ENCODE measurements at places on chromosomes 2 and 18. TPM values are rescaled to one million over a fixed set of nuclear protein-coding genes. Genes with fewer than 3 reads are reported as not detected.

GRCh38 chr2:28975671-28976070 lies 5.4 kb upstream of the TOGARAM2 start:
- no peaks in the 10 kb centered on the region for H3K36me3 ChIP-seq
- no peak overlapping the region for H3K27ac ChIP-seq
- H3K4me1 ChIP-seq, result peaks cover 11% of the 10 kb centered on the region
- no peaks in the 10 kb centered on the region for H3K27me3 ChIP-seq

DSG4 gene
- polyA plus RNA-seq, result not detected

- DNase-seq, result no peak
- no peak overlapping the region for H3K4me3 ChIP-seq
- peaks cover 28% of the 10 kb centered on the region for H3K4me1 ChIP-seq
These were observed 77.0 kb downstream of the PRKCE start for GRCh38 chr2:45728458-45728942.

WDPCP gene
- 1.9 TPM for polyA plus RNA-seq

- no peaks in the 10 kb centered on the region for H3K27me3 ChIP-seq
- no peak overlapping the region for H3K4me3 ChIP-seq
- no peak for DNase-seq
- H3K36me3 ChIP-seq, result no peaks in the 10 kb centered on the region
- no peaks in the 10 kb centered on the region for H3K4me1 ChIP-seq
- H3K27ac ChIP-seq, result no peak overlapping the region
These were observed 23.6 kb downstream of the PARD6G start for GRCh38 chr18:80223581-80224148.

NT5C1B gene
- not detected for polyA plus RNA-seq

GRCh38 chr2:118936936-118937335 lies 5.1 kb upstream of the MARCO start:
- no peaks in the 10 kb centered on the region for H3K27me3 ChIP-seq
- no peaks in the 10 kb centered on the region for H3K36me3 ChIP-seq
- no peak overlapping the region for H3K27ac ChIP-seq
- DNase-seq, result no peak
- H3K4me1 ChIP-seq, result no peaks in the 10 kb centered on the region

EPAS1 gene
- 35.1 TPM for polyA plus RNA-seq

GRCh38 chr2:154952346-154952980 lies 254.0 kb downstream of the KCNJ3 start:
- no peaks in the 10 kb centered on the region for H3K36me3 ChIP-seq
- no peaks in the 10 kb centered on the region for H3K4me1 ChIP-seq
- no peak overlapping the region for H3K4me3 ChIP-seq
- H3K27me3 ChIP-seq, result no peaks in the 10 kb centered on the region

CYP27C1 gene
- 0.25 TPM for polyA plus RNA-seq

DNA sequence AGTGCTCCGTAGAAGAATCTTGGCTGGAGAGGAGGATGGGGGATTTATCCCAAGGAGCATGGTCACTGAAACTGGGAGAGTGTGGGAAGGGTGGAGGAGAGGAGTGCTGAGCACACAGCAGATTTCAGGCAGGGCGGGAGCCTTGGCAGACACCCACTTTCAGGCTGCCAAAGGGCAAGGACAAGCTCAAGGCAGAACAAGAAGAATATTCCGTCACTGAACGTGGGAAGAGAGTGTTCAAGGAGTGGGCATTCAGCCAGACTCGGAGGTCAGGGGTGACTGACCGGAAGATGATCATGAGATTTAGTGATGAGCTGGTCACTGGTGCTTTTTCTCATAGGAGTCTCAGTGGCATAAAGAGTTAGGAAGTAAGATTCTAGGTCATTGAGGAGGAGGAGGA lies 136.2 kb upstream of the RASGRP3 start:
- H3K27me3 ChIP-seq, result no peaks in the 10 kb centered on the region
- no peak overlapping the region for H3K4me3 ChIP-seq
- DNase-seq, result no peak
- H3K4me1 ChIP-seq, result no peaks in the 10 kb centered on the region

DNA sequence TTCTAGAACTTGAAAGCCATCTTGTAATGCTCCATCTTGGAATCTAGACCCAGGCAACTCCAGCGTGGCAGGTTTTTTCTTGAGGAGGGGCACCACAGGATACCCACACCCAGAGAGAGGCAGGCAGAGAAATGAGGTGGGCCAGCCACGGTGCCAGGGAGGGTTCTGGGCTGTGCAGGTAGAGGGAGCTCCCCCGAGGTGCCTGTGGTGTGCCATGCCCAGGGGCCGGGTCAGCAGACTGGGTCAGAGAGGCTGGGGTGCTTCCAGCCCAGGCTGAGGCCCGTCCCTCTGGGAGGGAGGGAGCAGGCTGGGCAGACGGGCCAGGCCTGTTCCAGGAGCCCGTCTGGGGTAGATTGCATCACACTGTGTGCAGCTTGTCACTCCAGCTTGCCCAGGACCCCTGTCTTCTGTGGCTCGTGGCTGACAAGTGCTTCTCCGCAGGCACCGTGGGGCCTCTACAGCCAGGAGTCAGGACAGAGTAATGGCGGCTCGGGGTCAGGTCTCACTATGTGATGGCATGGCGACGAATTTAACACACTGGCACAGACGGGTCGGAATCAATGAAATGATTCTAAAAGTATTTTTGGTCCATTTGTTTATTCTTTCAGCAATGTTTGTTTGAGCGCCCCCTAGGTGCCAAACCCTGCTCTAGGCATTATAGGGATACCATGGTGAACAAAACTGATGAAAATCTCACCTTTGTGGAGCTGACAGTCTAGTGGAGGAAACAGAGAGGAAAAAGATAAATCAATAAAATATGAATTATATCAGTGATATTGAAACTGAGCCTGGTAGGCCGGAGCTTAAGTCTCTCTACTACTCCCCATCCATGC lies 144.0 kb downstream of the ACOXL start:
- H3K4me1 ChIP-seq, result no peaks in the 10 kb centered on the region
- DNase-seq, result no peak
- no peaks in the 10 kb centered on the region for H3K36me3 ChIP-seq
- no peak overlapping the region for H3K27ac ChIP-seq
- H3K27me3 ChIP-seq, result peaks cover 4% of the 10 kb centered on the region

DNA sequence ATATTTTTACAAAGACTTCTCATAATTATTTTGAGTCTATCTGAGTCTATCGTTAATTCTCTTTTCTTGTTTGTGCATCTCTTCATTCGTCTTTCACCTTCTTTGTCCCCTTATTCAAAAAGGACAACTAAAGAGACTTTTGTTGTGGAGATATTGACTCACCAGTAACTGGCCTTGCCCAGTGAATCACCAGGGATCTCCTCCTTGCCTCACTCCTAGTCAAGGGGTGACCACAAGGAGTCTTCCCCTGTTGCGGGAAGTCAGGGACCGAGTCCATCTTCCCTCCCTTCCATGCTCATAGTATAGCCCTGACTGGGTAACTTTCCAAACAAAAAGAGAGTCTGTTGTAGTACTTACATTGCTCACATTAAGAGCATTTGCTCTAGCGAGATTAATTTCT lies 158.9 kb downstream of the NEB start:
- H3K36me3 ChIP-seq, result no peaks in the 10 kb centered on the region
- no peak overlapping the region for H3K4me3 ChIP-seq
- no peak overlapping the region for H3K27ac ChIP-seq
- no peaks in the 10 kb centered on the region for H3K4me1 ChIP-seq
- no peaks in the 10 kb centered on the region for H3K27me3 ChIP-seq
- no peak for DNase-seq

GRCh38 chr2:100812116-100812515 lies 7.8 kb upstream of the NPAS2 start:
- H3K4me1 ChIP-seq, result peaks cover 17% of the 10 kb centered on the region
- no peak for DNase-seq
- no peak overlapping the region for H3K27ac ChIP-seq
- H3K4me3 ChIP-seq, result no peak overlapping the region

- H3K4me1 ChIP-seq, result no peaks in the 10 kb centered on the region
- H3K27me3 ChIP-seq, result no peaks in the 10 kb centered on the region
- no peak for DNase-seq
- no peak overlapping the region for H3K4me3 ChIP-seq
- H3K27ac ChIP-seq, result no peak overlapping the region
These were observed 31.4 kb downstream of the QPCT start for GRCh38 chr2:37375741-37376288.

OTOS gene
- not detected for polyA plus RNA-seq

- no peaks in the 10 kb centered on the region for H3K36me3 ChIP-seq
- H3K4me3 ChIP-seq, result no peak overlapping the region
- H3K27ac ChIP-seq, result no peak overlapping the region
These were observed 89.3 kb upstream of the OTOS start for GRCh38 chr2:240229603-240230235.

GAREM1 gene
- 4.1 TPM for polyA plus RNA-seq

DNA sequence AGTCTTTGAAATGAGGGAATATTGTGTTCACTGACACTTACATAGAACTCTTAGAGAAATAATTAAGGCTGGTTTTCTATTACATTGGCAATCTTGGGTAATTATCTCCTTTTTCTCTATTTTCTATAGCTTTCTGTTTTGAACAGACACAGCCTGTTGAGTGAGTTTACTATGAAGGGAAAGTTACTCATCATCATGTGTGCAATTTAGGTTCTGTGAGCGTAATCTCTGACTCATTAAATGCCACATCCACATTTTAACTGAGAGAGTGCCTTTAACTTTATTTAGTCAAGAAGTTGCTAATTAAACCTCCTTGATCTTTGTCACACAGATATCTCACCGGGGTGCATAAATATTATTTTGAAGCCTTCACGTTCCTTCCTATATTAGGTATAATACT lies 174.0 kb upstream of the SLC8A1 start:
- H3K27ac ChIP-seq, result no peak overlapping the region
- H3K27me3 ChIP-seq, result no peaks in the 10 kb centered on the region
- DNase-seq, result no peak
- H3K4me3 ChIP-seq, result no peak overlapping the region

- H3K27me3 ChIP-seq, result no peaks in the 10 kb centered on the region
- peak overlapping the region; percentile 89 for H3K27ac ChIP-seq
- no peak for DNase-seq
These were observed 327 bp downstream of the LTBP1 start for GRCh38 chr2:32947076-32947483.

- H3K27ac ChIP-seq, result no peak overlapping the region
- no peaks in the 10 kb centered on the region for H3K27me3 ChIP-seq
- H3K4me3 ChIP-seq, result no peak overlapping the region
- no peaks in the 10 kb centered on the region for H3K4me1 ChIP-seq
- DNase-seq, result no peak
These were observed 132.8 kb upstream of the L3MBTL4 start for GRCh38 chr18:6547476-6547875.

NPPC gene
- not detected for polyA plus RNA-seq

GRCh38 chr2:216804357-216805350 lies 55.2 kb downstream of the TNP1 start:
- peaks cover 33% of the 10 kb centered on the region for H3K4me1 ChIP-seq
- H3K36me3 ChIP-seq, result no peaks in the 10 kb centered on the region
- H3K27me3 ChIP-seq, result no peaks in the 10 kb centered on the region
- H3K4me3 ChIP-seq, result no peak overlapping the region
- no peak overlapping the region for H3K27ac ChIP-seq

GRCh38 chr2:85534099-85534498 lies 4.9 kb upstream of the MAT2A start:
- no peaks in the 10 kb centered on the region for H3K36me3 ChIP-seq
- DNase-seq, result no peak
- H3K4me1 ChIP-seq, result peaks cover 8% of the 10 kb centered on the region
- no peak overlapping the region for H3K27ac ChIP-seq
- H3K27me3 ChIP-seq, result no peaks in the 10 kb centered on the region
- no peak overlapping the region for H3K4me3 ChIP-seq

RUFY4 gene
- polyA plus RNA-seq, result 0.12 TPM

- H3K4me1 ChIP-seq, result peaks cover 10% of the 10 kb centered on the region
- peaks cover 31% of the 10 kb centered on the region for H3K36me3 ChIP-seq
- H3K27ac ChIP-seq, result no peak overlapping the region
- H3K4me3 ChIP-seq, result no peak overlapping the region
- DNase-seq, result no peak
These were observed 19.4 kb downstream of the SP100 start for GRCh38 chr2:230435431-230435830.

DNA sequence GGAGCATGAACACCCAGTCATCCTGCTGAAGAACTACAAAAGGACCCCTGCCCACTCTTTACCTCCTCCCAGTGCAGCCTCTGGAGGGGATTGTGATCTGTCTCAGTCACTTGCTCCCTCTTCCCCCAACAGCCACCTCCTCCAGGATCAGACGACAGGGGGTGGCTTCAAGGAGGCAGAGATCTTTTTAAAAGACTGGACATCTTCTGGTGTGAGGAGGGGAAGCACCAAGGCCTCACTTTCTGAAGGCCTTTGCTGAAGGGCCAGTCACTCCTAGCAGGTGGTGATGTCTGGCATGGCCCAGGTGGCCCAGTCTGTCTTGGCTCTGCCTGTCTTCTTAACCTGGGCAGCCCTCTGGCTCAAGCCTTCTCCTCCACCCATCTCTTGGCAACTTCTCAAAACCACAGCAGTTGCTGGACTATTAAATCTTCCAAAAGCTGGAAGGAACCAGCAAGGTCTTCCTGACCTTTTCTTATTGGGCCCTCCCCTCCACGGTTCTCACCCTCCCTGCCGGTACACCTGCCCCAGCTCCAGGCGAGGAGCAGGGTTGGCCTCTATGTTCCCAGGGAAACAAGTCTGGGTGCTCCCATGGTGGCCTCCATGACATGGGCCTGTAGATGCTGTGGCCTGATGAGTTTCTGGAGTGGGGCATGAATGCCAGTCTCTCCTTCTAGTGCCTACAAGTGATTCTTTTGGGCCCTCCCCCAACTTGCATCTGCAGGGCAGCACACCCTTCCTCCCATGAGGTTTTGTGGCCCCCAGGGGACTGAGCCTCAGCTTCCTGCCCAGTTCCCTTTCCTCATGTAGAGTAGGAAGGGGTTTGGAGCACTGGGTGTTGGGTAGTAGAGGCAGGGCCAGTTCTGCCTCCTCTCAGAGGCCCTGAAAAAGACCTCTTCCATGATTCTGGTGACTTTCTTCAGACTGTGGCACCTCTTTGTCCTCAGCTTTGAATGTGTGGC lies 5.0 kb upstream of the ATP6V1B1 start:
- H3K4me1 ChIP-seq, result no peaks in the 10 kb centered on the region
- H3K27me3 ChIP-seq, result no peaks in the 10 kb centered on the region
- no peak overlapping the region for H3K4me3 ChIP-seq
- H3K27ac ChIP-seq, result no peak overlapping the region
- DNase-seq, result no peak

DNA sequence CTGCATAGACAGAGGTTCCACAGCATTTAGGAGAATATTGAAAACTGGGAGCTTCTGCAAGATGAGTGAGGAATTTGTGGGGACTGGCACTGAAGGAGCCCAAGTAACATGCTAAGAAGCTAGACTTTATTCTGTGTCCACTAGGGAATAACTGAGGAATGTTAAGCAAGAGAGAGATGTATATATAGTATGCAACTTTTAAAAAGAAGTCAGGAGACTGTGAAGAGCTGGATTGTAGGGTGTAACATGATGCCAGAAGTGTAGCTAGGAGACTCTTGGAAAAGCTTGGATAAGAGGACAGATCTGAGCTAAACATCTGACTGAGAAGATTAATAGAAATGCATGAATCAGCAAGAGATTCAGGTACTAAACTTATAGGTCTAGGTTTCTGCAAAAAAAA lies 270.6 kb upstream of the MMADHC start:
- peaks cover 10% of the 10 kb centered on the region for H3K4me1 ChIP-seq
- no peak overlapping the region for H3K4me3 ChIP-seq
- no peaks in the 10 kb centered on the region for H3K27me3 ChIP-seq
- peak overlapping the region; percentile 66 for H3K27ac ChIP-seq

CD302 gene
- polyA plus RNA-seq, result 8.5 TPM

GRCh38 chr2:3139906-3140305 lies 237.7 kb downstream of the EIPR1 start:
- no peak for DNase-seq
- no peak overlapping the region for H3K4me3 ChIP-seq
- H3K27ac ChIP-seq, result no peak overlapping the region
- no peaks in the 10 kb centered on the region for H3K36me3 ChIP-seq
- no peaks in the 10 kb centered on the region for H3K27me3 ChIP-seq

ASAP2 gene
- polyA plus RNA-seq, result 9.7 TPM
